ENCODE measurements at places on chromosomes 2 and 18.

GRCh38 chr18:59546188-59546587 is 151.0 kb downstream of the CCBE1 start:
- no peak for DNase-seq

GRCh38 chr18:8974696-8975095 is 127.8 kb upstream of the NDUFV2 start:
- no peak for DNase-seq

- no peak for DNase-seq
Measured at GRCh38 chr2:117888897-117889296, 74.4 kb downstream of the DDX18 start.

- no peak for DNase-seq
Measured at GRCh38 chr2:111706481-111707001, 177.5 kb downstream of the ANAPC1 start.

GRCh38 chr2:29755829-29756228 is 165.6 kb downstream of the ALK start:
- no peak for DNase-seq

DNA sequence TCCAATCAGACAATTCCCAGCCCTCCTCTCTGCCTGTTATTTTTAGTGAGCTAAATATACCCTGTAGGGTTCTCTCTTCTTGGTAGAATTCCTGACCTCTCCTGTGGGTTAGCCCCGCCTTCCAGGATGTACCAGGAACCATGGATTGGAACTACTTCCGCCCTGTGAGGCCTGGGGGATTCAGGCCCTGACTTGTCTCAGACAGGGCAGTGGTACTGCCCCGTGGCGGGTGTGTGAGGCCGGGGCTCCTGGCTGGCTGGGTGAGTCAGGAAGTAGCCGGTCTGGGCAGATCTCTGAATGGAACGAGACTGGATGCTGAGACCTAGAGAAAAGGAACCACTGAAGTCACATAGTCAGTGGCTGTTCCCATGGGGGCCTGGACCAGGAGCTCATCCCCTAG is 50.5 kb downstream of the DYSF start:
- DNase-seq: no peak

DNA sequence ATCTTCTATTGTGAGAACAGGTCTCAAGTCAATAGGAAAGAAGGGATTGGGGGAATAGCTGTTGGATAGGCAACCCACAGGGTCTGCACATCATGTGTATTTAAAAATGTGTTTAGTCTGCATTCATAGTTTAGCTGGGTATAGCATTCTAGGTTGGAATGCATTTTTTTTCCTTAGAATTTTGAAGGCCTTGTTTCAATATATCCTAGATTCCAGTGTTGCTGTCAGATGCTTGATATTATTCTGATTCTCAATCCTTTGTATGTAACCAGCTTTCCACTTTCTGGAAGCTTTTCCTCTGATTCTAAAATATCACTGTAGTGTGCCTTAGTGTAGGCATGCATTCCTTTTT is 9.0 kb upstream of the ATP8B1 start:
- DNase-seq: no peak

GRCh38 chr2:86003967-86004366 is 101.7 kb downstream of the POLR1A start:
- no peak for DNase-seq

- no peak for DNase-seq
Measured at GRCh38 chr2:235594041-235594440, 100.2 kb downstream of the AGAP1 start.

DNA sequence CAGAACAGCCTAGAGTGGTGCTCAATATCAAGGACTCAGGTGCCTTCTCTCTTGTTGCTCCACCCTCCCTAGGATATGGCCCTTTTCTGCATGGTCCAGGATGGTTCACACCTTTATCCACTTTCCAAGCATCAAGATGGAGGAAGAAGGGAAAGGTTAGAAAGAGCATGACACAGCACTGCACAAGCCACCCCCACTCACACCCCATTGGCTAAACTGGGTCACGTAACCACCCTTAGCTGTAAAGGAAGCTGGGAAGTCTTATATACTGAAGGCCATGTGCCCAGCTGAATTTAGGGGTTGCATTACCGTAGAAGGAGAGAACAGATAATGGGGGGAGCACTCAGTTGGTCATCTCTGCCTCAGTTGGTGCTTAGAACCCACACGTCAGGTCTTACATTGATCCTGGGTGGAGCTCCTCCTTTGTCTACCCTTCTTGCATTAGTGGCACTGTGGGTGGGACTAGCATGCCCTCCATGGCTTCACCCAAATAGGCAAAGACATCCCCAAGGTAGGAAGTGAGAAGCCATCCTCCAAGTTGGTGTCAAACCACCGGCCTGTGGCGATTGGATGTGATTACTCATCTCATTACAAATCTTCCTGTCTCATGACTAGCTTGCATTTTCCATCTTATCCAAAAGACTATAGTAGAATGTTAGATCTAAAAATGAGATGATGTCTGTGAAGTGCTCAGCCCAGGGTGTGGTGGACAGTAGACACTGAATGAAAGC is 248.5 kb downstream of the HAUS1 start:
- DNase-seq: no peak

Data from stimulated activated naive CD4-positive, alpha-beta T cell (primary cell).